Kidney (tissue), 22 donors: ENCODE measurements at places on chromosomes 7 and 10.
A peak's percentile ranks its signal among the peaks of the same experiment; 100 is the strongest.

GRCh38 chr7:93921186-93921585 lies 349 bp upstream of the GNG11 start:
- DNase-seq = no peak

GRCh38 chr7:121038717-121039509 lies 50.4 kb downstream of the CPED1 start:
- no peak for DNase-seq

DNA sequence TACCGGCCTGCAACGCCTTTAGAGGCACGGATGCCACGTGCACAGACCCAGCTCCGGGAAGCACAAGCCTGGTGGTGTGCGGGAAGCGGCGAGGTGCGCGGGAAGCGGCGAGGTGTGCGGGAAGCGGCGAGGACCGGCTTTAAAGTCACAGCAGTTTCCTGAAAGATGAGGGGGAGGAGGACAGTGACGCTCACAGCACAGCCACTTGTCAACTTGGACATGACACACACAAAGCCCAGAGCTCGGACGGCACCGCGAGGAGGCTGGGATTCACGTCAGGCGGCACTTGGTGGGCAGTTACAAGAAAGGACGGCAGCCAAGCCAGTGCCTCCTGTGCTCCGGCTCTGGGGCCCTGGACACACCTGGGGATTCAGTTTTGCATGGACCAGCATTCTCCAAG lies 525.9 kb downstream of the DNAJB6 start:
- DNase-seq = no peak

- peak; percentile 76 for DNase-seq
Measured at GRCh38 chr10:47047577-47048525, 136.6 kb downstream of the PTPN20 start.

- DNase-seq = no peak
Measured at GRCh38 chr7:102387064-102387463, 9.1 kb upstream of the PRKRIP1 start.

- no peak for DNase-seq
Measured at GRCh38 chr10:69600761-69601330, 27.6 kb upstream of the NEUROG3 start.

GRCh38 chr10:22693371-22693784 lies 21.0 kb downstream of the PIP4K2A start:
- no peak for DNase-seq

GRCh38 chr10:15395935-15396334 lies 24.8 kb upstream of the FAM171A1 start:
- DNase-seq = no peak

DNA sequence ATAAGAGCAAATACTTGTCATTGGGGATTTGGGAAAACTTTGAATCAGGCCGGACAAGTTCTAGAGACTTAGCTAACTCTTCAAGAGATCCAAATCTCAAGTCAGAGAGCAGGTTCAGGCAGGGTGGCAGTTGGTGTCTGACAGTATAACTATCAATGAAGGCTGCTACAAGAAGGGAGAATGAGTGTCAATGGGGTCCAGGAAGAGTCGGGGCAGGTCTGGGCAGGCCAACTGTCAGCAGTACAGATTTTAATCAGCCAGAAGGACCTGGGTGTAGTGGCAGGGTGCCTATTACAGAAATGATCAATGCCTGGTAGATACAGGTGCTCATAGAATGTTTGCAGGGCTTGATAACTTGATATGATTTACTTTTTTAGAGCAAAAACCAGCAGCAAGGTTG lies 751.1 kb downstream of the GRM8 start:
- DNase-seq = no peak

DNA sequence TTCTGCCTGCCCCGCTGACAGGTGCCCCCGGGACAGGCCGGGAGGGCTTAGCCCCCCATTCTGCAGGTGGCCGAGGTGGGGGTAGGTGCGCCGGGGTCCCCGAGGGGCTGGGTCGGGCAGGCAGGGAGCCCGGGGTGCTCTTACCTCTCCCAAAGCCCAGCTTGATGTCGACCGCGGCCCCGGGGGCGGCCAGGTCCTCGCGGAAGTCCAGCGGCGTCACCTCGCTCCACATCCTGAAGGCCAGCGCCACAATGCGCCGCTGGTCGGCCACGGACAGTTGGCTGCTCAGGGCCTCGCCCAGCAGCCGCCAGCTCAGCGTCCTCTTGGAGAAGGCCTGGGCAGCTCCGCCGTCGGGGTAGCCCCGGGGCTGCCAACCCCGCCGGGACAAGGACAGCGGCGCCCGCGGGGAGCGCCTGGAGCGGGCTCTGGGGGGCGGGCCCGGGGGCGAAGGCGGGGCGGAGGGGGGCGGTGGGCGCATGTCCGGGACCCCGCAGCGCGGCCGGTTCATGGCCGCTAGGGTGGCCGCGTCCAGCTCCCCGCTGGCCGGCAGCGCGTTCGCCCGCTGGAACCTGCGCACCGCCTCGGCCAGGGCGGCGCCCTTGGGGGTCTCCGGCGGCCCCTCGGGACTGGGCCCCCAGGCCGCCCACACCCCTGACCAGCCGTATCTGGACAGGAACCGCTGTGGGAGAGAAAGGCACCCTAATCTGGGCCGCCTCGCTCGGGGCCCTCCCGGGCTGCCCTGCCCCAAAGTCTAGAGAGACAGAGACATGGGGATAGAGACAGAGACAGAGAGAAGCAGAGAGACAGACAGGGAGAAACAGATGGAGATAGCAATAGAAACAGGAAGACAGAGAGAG lies 1.7 kb downstream of the MMP21 start:
- no peak for DNase-seq

- DNase-seq = no peak
Measured at GRCh38 chr7:25727446-25727845, 424.6 kb upstream of the NFE2L3 start.

- DNase-seq = no peak
Measured at GRCh38 chr7:101608772-101609713, 20.1 kb downstream of the MYL10 start.
